ENCODE measurements at places on chromosomes 11 and 22. TPM values are rescaled to one million over a fixed set of nuclear protein-coding genes. Genes with fewer than 3 reads are reported as not detected.

DNA sequence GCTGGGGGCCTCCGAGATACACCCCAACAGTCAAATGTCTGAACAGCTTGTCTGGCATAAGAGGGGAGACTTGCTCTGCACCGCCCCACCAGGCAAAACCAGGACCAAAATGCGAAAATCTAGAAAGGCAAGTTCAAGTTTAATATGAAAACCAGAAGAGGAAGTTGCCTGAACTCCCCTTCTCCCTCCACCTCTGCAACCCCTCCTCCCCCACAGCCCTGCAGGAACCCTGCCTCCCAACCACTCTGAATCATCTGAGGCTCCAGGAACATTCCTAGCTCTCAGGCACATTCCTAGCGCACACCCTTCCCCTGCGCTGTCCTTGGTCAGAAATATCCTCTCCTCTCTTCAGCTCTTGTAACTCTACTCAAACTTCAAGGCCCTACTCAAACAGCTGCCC, 36.7 kb downstream of the ISX start:
- H3K4me3 ChIP-seq: no peak overlapping the region
- H3K27me3 ChIP-seq: peaks cover 4% of the 10 kb centered on the region
- DNase-seq: no peak
- H3K36me3 ChIP-seq: no peaks in the 10 kb centered on the region

- no peaks in the 10 kb centered on the region for H3K36me3 ChIP-seq
- no peak for DNase-seq
- H3K4me3 ChIP-seq: no peak overlapping the region
- H3K27me3 ChIP-seq: no peaks in the 10 kb centered on the region
- H3K4me1 ChIP-seq: peaks cover 3% of the 10 kb centered on the region
- H3K27ac ChIP-seq: peak overlapping the region; percentile 3
Observed at GRCh38 chr11:36326524-36327419, 30.7 kb downstream of the PRR5L start.

DNA sequence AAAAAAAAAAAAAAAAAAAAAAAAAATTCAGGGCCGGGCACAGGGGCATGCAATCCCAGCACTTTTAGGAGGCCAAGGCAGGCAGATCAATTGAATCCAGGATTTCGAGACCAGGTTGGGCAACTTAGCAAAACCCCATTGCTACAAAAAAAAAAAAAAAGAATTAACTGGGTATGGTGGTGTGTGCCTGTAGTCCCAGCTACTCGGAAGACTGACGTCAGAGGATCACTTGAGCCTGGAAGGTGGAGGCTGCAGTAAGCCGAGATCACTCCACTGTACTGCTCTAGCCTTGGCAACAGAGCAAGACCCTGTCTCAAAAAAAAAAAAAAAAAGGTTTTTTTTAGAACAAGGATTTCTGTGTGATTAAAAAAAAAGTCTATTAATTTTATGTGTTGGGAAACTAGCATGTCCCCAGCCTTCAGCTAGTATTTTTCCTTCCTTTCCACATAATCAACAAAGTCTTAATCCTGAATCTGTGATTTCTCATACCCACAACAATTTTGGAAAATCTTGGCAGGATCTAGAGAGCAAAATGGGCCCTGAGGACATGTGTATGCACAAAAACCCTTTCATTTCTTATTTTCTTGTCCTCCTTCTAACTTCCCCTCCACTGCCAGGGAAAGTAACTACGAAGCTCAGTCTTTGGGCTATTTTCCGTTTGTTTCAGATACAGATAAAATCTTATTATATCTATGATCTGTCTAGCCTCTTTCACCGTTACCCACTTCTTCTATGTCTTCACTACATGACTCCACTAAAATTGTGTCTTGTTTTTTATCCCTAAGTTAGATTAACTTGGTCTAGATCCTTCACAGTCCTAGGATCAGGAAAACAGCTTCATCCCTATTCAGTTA, 5.7 kb upstream of the AMBRA1 start:
- no peak for DNase-seq
- H3K4me3 ChIP-seq: no peak overlapping the region
- no peaks in the 10 kb centered on the region for H3K27me3 ChIP-seq

DNA sequence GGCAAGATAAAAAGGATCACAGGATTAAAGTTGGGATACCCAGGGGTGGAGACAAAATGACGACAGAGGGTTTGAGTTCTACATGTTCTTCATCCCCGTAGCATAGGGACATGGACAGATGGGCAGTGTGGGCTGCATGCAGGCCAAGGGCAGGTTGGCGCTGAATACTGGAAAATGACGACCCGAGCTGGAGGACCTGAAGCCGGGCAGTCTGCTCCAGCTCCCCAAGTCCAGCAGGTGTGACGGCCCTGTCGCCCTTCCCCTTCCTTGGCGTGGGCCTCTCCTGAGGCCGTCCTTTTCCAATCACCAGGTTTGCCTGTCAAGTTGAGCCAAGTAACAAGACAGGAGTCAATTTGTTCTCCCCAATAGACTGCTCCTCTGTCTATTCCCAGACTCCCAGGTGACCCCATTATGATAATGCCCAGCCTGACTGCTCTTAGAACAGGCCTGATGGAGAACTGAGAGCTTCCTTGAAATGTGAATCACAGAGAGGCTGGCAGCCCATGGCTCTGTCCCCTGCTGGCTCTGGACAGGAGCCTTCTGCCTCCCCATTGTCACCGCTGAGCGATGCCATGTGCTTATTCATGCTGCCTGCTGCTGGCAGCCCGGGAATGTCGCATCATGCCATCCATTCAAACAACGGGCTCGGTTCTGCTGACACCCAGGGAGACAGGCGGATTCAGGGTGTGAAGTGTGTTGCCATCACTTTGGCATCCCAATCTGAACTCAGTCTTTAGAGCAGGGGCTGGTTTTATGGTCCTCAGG, 392.1 kb downstream of the NTM start:
- H3K27me3 ChIP-seq: peaks cover 41% of the 10 kb centered on the region
- no peak overlapping the region for H3K4me3 ChIP-seq
- DNase-seq: no peak

DNA sequence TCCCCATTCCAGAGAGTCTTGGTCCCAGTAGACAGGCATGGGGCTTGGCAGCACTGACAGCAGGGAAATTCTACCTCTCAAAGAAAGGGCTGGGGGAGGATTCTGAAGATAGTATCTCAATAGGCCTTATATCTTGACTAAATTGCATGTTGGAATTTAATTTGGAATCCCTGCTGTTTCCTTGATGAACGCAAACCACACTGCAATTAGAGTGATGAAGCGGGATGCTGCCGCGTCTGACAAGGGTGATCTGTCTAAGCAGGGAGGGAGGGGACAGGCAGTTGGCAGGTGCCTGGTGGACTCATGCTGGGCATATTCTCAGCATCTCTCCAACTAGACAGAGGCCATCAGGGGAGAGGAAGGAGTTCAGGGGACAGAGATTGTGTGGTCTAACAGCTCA, 48.4 kb downstream of the COMMD9 start:
- peaks cover 12% of the 10 kb centered on the region for H3K36me3 ChIP-seq
- no peak overlapping the region for H3K4me3 ChIP-seq
- no peaks in the 10 kb centered on the region for H3K27me3 ChIP-seq
- H3K4me1 ChIP-seq: peaks cover 8% of the 10 kb centered on the region
- DNase-seq: no peak
- H3K27ac ChIP-seq: no peak overlapping the region

DNA sequence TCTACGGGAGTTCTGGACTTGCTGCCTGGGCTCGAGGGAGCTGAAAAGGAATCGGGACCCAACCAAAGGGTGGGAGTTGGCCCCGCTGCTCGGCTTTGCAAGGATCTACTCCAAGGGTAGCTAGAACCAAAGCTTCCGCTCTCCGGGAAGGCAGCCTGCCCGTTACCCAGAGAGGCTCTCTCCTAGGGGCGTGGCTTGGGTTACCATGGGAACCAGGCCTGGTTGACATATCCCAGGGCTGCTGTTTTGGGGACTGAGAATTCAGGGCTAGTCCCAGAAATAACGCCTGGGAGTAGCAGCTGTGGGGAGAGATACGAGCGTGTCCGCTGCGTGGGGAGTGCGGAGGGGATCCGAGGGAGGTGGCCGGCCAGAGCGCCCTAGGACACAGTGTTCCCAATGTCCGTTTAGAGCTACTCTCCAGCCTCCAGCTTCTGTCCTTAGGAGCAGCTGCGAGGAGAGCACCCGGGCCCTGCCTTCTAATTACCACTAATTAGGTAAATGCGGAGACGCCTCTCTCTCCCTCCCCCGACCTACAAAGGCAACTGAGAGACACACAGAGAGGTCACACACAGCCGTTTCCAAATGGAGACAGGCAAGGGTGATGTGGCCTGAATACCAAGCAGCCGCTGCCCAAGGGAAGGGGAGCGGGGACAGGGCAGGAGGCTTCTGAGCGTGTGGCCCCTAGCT, 141.6 kb upstream of the CADM1 start:
- peaks cover 9% of the 10 kb centered on the region for H3K4me1 ChIP-seq
- no peaks in the 10 kb centered on the region for H3K36me3 ChIP-seq
- H3K27ac ChIP-seq: no peak overlapping the region
- no peak for DNase-seq
- no peak overlapping the region for H3K4me3 ChIP-seq

DNA sequence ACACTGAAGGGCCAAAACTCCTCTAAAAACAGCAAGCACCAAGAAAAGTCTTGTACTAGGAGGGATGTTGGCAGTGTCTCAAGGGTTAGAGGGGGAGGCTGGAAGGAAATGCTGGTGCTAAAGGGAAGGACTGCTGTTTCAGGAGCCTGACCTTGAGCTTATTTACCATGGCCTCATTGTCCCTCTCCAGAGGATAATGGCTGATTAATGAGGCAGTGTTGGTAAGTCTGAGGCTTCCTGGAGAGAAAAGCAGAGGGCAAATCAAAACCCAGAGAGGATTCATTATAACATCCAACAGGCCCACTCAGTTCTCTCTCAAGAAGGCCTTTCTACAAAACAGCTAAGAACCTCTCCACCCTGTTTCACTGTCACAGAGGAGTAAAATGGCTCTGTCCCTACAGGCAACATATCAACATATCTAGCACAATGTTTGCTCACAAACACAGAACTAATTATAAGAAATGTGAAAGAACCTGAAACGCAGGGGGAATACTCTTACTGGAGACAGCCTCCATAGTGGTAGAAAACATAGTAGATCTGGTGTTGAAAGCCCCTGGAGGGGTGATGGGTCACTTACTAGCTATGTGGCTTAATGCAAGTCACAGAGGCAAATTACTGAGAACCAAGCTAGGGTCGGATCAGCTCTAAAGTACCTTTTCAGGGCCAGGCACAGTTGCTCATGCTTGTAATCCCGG, 31.4 kb downstream of the NUMA1 start:
- peaks cover 5% of the 10 kb centered on the region for H3K36me3 ChIP-seq
- H3K4me3 ChIP-seq: peak overlapping the region; percentile 64
- no peaks in the 10 kb centered on the region for H3K27me3 ChIP-seq
- DNase-seq: no peak
- H3K4me1 ChIP-seq: peaks cover 36% of the 10 kb centered on the region

- H3K36me3 ChIP-seq: peaks cover 10% of the 10 kb centered on the region
- no peak for DNase-seq
- H3K4me3 ChIP-seq: no peak overlapping the region
Observed at GRCh38 chr11:71096751-71097388, 155.5 kb downstream of the SHANK2 start.

The C11orf52 gene
- total RNA-seq: 7.6 TPM

The MYOD1 gene
- not detected for total RNA-seq

The MS4A4E gene
- 0.33 TPM for total RNA-seq

The OR8A1 gene
- total RNA-seq: not detected

The PDHX gene
- total RNA-seq: 46.0 TPM

The C11orf21 gene
- 1.2 TPM for total RNA-seq

The RIN1 gene
- total RNA-seq: 9.5 TPM
